NCI-H526 treated with DMSO at 0.1 percent for 48 hours (cell line): ENCODE measurements at places on chromosomes 7 and 10.

DNA sequence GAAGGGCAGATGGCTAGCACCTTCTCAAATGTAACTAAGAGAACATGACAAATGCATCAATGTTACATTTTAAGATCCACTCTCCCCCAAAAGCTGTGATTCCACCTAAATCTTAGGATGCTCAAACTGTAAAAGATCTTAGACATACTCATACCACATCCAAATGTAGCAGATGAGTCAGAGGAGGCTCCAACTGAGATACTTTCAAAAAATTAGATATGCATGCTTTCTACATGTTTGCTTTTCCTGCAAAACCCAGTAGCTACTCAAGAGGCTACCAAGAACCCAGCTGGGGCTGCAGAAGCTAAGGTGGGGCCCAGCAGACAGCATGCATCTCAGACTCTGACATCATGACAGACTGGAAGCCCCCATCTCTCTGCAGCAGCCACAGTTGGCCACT, 31.4 kb upstream of the FRMD4A start:
- no peak for DNase-seq

DNA sequence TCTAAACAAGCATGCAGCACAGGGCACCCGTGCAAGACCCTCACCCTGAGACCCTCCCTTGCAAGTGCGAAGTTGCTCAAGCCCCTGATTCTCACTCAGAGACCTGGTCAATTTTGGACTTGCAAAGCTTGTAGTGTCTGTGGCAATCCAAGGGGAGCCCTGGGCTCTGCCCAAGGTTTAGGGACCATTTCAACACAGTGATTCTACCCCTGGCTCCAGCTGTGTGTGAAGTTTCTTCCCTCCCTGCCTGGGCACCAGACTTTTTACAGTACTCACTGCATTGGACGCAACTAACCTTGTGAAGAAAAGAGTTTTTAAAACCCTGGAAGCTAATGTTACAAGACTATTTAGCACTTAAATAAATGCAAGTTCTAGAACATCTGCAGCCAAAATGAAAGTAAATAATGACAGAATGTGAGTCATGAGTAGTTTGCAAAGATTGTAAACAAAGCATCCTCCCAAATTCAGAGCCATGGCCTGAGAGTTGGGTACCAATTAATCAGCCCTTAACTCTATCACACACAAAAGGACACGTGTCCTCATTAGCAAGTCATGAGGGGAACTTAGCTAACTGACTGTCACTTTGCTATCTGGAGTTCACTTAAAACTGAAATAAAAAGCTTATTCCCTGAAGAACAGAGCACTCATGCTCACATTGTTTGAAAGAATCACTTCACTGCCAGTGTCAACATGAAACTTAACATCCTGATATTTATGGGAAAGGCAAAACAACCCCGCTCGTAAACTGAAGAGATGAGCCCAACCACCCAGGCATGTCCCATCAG, 48.1 kb downstream of the RGS10 start:
- no peak for DNase-seq

DNA sequence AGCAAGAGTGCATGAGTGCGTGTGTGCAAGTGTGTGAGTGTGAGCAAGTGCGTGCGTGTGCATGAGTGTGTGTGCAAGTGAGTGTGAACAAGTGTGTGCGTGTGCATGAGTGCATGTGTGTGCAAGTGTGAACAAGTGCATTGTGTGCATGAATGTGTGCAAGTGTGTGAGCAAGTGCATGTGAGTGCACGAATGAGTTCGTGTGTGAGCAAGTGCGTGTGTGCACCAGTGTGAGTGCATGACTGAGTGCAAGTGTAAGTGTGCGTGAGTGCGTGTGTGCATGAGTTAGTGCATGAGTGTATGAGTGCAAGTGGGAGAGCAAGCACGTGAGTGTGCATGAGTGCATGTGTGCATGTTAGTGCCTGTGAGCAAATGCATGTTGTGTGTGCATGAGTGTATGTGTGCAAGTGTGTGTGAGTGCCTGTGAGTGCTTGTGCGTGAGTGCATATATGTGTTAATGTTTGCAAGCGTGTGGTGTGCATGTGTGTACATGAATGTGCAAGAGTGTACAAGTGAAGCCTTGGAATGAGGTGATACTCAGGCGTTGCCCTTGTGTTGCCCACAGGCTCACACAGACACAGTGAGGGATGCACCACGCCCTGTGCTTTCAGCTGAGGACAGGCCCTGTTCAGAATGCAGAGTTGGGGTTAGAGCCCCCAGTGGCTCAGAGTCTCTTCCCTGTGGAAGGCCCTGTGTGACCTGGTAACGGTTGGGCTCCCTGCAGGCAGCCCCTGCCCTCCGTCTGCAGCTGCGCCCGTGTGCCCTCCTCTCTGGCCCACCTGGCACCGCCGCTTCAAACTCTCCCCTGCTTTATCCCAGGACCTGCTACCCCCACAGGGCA, 97.1 kb downstream of the NKX6-2 start:
- no peak for DNase-seq

- no peak for DNase-seq
Measured at GRCh38 chr10:10797513-10797912, 220.2 kb upstream of the CELF2 start.

DNA sequence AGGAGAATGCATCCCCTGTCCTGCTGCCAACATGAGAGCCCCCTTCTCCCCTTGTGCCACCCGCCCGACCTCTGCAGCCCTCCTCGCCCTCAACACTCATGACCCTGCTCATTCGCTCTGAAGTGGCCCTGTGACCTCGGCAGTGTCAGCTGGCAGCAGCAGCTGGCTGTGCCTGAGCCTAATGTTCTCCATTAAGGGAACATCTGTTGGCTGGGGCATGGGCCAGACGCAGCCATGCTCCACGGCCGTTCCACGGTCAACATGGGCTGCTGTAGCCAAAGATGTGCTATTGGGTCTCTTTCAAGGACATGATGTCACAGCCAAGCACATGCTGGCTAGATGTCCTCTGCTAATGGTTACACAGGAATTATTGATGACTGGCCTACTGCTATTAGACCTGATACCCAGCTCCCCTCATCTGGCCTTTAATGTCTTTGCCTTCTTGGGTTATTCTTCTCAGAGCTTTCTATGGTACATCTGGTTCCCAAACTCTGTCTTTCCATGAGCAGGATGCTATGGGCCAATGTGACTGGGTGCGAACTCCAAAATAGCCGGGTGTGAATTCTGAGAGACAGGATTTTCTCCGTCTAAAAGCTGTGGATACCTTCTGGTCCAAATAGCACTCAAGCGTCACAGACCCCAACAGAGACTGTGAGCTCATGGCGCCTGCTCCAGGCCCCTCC, 22.4 kb downstream of the ADCYAP1R1 start:
- DNase-seq = no peak

DNA sequence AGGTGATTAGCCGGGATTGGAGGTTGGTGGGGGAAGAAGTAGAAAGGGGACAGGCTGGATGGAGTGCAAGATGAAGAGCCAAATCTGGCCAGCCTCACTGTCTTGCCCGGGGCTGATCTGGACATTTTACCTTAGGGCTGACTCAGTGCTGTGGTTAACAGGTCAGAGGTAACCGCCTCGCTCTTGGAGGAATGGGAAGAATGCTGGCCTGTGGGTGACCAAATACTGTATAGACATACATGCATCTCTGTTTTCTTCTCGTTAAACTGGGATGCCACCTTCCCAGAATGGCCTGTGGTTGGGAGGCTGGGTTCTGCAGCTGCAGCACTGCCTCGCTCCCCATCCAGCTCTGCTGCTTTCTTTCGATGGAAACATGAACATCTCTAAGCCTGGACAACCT, 120.0 kb downstream of the SEC23IP start:
- DNase-seq = no peak

- DNase-seq = no peak
Measured at GRCh38 chr10:55168343-55168742, 367.3 kb upstream of the PCDH15 start.

GRCh38 chr7:23531050-23531793, 559 bp downstream of the TRA2A start:
- peak; percentile 47 for DNase-seq

DNA sequence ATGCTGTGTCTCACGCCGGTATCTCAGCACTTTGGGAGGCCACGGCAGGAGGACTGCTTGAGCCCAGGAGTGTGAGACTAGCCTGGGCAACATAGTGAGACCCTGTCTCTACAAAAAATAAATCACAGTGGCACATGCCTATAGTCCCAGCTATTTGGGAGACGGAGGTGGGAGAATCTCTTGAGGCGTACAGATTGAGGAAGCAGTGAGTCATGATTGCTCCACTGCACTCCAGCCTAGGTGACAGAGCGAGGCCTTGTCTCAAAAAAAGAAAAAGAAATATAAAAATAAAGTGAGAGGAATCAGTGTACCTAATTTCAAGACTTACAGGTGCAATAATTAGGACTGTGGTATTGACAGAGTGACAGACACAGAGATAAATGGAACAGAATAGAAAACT, 23.9 kb downstream of the SLC25A40 start:
- DNase-seq = no peak

DNA sequence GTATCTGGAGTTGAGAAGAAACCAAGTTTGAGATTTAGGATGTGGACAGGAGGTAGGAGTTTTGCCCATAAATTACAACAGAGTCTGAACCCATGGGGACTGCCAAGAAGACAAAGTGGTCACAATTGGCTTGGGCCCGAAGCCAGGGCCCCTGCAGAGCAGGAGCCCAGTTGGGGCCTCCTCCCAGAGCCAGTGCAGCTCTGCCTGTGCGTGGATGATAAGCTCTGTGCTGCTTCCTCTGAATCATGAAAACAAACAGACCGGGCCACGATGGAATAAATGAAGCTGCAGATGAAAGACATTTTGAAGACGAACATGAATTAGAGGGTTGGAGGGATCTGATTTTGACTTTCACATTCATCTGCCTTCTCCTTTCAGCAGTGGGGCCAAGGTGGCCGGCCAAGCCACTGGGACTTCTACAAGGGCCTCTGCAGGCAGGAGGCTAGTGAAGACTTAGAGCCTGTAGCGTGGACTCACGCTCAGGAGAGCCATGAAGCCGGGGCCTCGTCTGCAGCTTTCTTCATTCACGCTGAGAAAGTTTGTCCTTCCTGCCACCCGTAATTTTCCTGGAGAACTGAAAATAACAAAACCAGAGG, 156.8 kb upstream of the LYZL1 start:
- DNase-seq = no peak

GRCh38 chr7:25970911-25971310, 181.1 kb upstream of the NFE2L3 start:
- DNase-seq = no peak

- DNase-seq = no peak
Measured at GRCh38 chr7:131550846-131551245, 5.6 kb downstream of the PODXL start.

DNA sequence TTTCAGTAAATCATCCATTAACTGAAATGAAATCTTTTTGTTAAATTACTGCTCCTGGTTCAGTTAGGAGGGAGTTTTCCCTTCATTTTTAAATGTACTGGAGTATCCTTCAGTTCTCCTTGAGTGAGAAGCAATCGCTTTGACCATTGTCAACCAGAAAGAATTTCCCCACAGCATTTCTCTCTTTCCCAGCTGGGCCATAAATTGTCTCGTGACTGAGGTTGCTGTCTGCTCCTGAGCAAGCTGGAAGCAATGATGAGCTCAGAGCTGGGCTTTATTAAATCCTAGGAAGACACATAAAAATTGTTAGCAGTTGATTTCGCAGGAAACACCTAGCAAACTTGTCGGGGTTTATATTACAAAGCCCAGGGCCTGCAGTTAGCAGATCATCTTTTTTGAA, 102.0 kb upstream of the INSYN2A start:
- no peak for DNase-seq

- no peak for DNase-seq
Measured at GRCh38 chr7:155468785-155469148, 10.8 kb downstream of the EN2 start.

DNA sequence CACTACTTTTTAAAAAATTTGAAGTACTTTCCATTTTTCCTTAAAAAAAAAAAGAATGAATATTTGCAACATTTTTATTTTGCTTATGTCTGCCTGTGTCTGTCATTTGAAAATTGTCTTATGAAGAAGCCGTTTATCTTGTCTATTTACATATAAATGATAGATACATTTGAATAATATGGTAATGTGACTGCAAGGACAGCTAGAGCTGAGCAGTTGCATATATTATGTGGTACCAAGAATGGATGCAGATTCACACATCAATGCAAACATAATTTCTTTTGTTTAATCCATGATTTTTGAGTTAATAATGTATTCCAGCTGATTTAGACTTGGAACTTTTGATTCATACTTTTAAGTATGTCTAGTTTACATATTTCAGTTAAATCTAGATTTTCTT, 268.0 kb downstream of the CDK14 start:
- peak; percentile 94 for DNase-seq

DNA sequence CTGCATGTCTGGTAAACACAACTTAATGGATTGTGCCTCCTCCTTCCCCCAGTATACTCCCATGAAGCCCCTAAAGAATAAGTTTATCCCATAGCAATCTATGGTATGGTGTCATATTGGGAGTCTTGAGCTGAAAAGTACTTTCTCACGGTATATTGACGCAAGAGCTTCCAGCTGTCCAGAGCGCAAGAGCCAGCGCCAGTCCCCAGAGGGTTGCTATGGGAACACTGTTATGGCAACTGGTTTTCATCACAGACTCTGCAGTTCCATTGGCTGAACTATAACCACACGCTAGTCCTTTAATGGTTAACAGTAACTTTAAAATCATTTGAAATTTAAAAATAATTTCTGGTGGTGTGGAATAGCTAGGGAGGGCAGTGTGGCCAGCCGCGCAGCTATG, 46.9 kb downstream of the PRPF18 start:
- no peak for DNase-seq

GRCh38 chr10:12965571-12965970, 35.9 kb downstream of the CCDC3 start:
- DNase-seq = no peak

GRCh38 chr10:92328993-92329392, 38.0 kb downstream of the MARCHF5 start:
- no peak for DNase-seq

DNA sequence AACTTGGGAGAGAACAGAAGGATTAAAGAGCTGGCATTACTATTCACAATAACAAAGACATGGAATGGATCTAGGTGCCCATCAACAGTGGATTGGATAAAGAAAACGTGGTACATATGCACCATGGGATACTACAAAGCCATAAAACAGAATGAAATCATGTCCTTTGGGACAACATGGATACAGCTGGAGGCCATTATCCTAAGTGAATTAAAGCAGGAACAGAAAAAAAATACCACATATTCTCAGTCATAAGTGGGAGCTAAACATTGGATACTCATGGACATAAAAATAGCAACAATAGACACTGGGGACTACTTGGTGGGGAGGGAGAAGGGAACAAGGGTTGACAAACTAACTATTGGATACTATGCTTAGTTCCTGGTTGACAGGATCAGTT, 133.2 kb upstream of the ITGB1 start:
- DNase-seq = no peak

DNA sequence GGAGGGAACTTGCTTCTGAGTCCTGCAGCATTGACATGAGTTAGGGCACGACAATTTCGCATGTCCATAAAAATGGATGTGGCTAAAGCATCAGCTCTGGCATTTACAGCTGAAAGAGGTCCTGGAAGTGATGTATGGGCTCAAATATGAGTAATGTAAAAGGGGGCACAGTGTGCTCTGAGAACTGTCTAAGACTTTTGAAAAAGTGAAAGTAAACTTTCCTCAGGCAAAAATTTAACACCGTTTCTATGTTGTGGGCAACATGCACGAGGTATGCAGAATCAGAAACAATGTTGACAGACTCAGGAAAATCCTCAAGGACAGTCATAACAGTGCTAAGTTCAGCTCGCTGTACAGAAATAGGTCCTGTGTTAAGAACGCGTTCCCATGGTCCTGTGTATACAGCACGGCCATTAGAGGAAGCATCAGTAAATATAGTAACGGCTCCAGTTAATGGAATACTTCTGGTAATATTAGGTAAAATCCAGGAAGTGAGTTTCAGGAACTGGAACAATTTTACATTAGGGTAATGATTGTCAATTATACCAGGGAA, 37.9 kb upstream of the AKR1C2 start:
- DNase-seq = no peak
